HEK293T (cell line): ENCODE measurements at places on chromosomes 12 and 14.

GRCh38 chr14:34596891-34597290 is 33.1 kb downstream of the SNX6 start:
- DNase-seq, result no peak

DNA sequence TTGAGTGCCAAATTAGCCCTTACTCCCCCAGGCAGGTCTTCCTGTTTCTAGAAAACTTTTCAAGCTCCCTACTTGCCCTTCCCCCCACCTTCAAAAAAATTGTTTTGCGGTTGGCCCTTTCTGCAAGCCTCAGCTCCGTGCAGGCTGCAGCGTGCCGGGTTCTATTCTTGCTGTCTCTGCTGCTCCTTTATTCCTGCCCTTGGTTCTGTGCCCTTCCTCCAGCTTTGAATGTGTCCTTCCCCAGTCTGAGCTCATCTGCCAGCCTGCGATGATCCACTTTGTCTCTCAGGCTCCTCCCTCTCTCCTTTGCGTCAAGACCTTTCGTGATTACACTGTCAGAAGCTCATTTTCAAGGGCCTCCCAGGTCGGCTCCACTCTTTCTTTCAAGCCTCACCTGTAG is 98.6 kb downstream of the IRF2BPL start:
- no peak for DNase-seq

GRCh38 chr14:72557671-72558070 is 336.2 kb downstream of the DPF3 start:
- no peak for DNase-seq

DNA sequence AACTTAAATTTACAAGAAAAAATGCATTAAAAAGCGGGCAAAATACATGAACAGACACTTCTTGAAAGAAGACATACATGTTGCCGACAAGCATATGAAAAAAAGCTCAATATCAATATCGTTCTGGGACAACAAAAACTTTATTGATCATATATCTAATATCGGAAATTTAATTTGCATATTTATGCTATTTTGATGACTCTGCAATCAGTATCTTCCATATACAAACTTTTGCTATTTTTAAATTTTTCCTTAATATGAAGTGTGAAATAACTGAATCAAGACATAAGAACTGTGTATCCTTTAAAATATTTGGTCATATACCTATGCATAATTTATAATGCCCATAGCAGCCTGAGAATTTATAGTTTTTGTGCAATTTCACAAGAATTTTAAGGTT is 224.6 kb downstream of the ALX1 start:
- no peak for DNase-seq

DNA sequence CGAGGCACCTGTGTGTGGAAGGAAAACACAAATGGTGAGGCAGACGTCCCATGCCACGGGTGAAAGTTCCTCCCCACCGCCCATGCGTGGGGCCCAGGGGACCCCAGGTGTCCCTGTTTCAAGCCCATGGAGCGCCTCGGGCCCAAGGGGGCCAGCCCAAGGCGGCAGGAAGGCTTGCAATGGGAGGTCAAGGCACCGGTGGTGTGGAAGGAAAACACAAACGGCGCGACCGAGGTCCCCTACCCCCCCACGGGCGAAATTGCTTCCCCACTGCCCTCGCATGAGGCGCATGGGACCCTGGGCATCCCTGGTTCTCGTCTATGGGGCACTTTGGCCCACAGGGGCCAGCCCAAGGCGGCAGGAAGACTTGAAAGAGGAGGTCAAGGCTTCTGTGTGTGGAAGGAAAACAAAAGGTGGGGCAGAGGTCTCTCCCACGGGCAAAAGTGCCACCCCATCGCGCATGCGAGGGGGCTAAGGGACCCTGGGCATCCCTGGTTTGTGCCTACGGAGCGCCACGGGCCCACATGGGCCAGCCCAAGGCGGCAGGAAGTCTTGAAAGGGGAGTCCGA is 379.4 kb downstream of the ALG10 start:
- peak; percentile 0 for DNase-seq

GRCh38 chr12:43406801-43407200 is 145.2 kb downstream of the ADAMTS20 start:
- DNase-seq, result no peak

- no peak for DNase-seq
Observed at GRCh38 chr14:90419200-90419599, 22.4 kb downstream of the CALM1 start.

GRCh38 chr12:94186278-94187241 is 38.2 kb downstream of the PLXNC1 start:
- no peak for DNase-seq

DNA sequence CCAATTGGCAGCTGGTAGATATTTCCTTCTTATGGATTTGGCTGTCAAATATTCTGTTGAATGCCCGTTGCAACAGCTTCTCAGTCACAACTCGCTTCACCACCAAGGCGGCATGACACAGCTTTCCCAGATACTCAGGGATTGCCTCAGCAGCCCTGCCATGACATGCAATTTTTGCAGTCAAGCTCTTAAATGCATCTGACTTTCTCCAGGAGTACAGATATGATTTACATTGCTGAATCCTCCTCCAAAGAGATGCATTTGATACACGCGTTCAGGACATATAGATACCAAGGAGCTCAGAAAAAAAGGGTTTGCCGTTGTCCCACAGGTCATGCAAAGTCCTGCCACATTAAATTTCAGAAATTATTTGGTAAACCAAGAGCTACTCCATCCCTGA is 6.5 kb downstream of the KRT5 start:
- no peak for DNase-seq

DNA sequence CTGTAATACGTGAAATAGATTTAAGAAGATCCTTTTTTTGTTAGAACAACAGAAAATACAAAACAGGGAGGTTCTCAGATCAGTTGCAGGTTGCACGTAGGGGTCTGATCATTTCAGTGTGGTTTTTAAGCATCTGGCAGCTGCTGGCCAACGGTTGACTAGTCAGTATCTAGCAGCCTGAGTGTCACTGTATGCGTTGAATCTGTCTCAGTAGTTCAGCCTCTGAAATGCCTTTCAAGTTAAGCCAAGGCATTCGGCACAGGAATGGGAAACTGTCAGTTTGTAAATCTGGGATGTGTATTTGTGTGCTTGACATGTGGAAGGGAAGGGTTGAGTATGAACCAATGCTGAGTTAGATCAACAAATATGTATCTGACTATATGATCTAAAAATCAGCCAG is 165.9 kb downstream of the CACNA1C start:
- no peak for DNase-seq

DNA sequence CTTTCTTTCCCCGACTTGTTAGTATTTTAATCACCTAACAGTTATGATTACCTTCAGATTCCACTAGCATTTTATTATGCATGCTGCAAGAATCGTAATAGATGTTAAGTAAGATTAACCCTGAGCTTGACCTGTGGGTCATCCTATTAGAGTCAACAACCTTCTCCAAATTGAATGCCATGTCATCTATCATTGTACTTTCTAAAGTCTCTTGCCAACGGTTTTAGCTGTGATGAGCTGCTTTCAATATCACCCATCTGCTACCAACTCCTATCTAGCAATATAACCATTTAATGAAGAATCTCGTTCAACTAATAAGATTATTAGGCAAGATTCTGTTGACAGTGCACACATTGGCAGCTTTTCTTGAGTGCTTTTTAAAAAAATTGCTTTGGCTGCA is 33.7 kb downstream of the DACT1 start:
- no peak for DNase-seq

GRCh38 chr12:54419088-54419887 is at the start of gene ITGA5:
ITGA5 (minus strand) TSS chr12:54419266; CDS start chr12:54419198, 68 bp downstream.
- DNase-seq, result peak; percentile 73
